ENCODE measurements at places on chromosomes 6 and 20.

DNA sequence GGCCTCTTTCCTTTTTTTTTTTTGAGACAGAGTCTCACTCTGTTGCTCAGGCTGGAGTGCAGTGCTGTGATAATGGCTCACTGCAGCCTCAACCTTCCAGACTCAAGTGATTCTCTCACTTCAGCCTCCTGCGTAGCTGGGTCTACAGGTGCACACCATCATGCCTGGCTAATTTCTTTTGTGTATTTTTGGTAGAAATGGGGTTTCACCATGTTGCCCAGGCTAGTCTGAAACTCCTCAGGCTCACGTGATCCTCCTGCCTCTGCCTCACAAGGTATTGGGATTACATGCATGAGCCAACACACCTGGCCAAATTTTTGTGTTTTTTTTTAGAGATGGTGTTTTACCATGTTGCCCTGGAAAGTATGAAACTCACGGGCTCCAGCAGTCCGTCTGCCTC, 29.3 kb downstream of the SRC start:
- DNase-seq, result no peak

DNA sequence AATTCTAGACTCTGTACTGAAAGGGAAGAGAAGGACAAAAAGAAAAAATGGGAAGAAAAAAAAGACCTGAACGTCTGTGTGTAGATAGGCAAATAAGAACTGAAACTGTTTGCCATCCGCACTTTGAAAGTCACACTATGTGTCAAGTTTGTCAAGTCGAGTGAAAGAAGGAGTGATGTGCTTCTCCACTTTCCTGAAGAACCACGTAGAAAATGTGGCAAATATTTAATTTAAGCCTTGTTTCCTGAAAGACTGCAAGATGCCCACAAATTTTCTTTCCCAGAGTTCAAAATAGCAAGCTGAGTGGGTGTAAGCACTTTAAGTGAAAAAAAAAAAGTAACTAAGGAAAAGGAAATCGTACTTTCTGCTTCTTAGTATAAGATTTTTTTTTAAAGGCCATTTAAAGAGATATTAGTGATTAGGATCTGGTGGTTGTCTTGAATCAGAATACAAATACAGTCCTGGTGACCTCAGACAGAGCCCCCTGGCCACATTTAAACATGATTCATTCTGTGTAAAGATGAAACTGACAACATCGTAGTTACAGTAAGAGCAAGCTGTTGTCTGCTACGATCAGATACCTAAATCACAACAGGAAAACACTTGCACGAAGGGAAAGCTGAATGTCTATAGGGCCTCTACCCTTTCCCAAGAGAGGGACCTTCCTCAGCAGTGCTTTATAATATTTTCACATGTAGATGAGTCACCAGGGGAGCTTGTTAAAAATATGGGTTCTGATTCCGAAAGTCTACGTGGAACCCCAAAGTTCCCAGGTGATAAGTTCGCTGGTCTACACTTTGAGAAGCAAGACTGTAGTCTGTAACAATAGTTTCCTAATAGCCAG, 102.3 kb downstream of the HIVEP2 start:
- no peak for DNase-seq

DNA sequence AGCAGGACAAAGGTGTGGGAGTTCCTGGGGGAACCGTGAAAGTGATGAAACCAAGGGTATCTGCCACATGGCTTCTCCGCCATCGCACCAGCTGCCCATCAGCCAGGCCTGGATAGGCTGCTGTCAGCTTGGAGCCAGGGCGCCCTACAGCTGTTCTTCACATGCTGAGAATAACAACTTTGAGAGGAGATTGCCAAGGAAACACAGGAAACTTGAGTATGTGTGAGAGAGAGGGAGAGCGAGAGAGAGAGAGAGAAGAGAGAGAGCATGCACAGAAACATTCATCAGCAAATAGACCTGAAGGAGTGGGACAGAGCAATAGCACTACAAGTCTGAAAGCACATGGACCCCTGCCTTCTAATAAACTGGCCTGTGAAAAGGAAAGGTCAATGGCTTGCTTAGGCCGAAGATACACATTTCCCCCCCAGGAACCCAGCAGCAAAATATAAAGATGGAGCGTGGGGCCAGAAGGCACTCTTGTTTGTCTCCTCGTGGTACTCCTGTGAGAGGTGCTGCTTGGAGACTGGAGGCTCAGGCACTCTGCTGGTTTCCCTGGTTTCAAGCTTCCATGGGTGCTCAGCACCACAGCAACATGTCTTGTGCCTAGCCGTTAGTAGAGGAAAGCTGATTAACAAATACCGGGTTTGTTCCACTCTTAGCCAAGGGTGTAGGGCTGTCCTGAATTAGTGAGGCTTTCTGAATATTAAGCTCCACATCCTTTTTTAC, 53.0 kb downstream of the SNAP25 start:
- DNase-seq, result no peak

- DNase-seq, result no peak
Measured at GRCh38 chr6:12490351-12490903, 200.3 kb downstream of the EDN1 start.

DNA sequence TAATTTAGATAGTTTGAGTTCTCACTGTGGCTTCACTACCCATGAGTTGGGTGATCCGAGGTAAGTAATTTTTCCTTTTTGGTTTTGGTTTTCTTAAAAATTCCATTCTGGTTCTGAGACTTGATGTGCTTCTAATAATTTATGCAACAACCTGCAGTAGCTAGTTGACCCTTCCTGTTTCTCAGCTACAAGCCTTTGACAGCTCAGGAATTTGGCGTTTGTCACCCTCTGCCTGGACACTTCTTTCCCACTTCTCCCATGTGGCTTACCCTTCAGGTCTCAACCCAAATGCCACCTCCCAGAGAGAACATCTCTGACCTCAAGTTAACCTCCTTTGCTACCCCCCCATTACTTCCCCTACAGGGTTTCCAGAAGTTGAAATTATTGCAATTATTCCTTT, 49.7 kb upstream of the TSHZ2 start:
- DNase-seq, result no peak
